Stimulated activated CD4-positive, alpha-beta T cell treated with anti-CD3 and anti-CD28 coated beads, Interleukin-2, amount 100 ng/mL, for 48 hours (primary cell): ENCODE measurements at places on chromosomes 1 and 21.

GRCh38 chr21:35810431-35810970, 249.8 kb downstream of the SETD4 start:
- no peak for DNase-seq

DNA sequence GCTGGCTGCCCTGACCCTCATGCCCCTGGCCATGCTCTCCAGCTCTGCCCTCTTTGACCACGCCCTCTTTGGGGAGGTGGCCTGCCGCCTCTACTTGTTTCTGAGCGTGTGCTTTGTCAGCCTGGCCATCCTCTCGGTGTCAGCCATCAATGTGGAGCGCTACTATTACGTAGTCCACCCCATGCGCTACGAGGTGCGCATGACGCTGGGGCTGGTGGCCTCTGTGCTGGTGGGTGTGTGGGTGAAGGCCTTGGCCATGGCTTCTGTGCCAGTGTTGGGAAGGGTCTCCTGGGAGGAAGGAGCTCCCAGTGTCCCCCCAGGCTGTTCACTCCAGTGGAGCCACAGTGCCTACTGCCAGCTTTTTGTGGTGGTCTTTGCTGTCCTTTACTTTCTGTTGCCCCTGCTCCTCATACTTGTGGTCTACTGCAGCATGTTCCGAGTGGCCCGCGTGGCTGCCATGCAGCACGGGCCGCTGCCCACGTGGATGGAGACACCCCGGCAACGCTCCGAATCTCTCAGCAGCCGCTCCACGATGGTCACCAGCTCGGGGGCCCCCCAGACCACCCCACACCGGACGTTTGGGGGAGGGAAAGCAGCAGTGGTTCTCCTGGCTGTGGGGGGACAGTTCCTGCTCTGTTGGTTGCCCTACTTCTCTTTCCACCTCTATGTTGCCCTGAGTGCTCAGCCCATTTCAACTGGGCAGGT, 3.8 kb downstream of the GPR61 start:
- DNase-seq = no peak

DNA sequence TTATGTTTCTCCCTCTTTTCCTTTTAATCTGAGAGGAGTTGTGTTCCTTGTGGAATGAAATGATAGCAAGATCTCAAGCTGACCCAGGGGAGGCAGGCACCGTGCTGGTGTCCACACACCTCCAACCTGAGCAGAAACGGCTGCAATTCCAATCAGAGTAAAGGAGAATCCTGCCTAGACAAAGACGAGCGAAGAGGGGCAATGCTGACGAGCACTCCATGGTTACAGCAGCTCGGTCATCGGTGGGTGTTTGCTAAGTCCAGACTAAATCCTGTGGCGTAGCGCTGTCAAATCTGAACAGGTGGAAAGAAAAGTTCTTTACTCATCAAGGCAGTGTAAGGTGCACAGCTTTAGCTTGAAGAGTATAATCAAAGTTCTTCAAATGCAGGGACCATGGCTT, 74.8 kb downstream of the PLD5 start:
- no peak for DNase-seq

DNA sequence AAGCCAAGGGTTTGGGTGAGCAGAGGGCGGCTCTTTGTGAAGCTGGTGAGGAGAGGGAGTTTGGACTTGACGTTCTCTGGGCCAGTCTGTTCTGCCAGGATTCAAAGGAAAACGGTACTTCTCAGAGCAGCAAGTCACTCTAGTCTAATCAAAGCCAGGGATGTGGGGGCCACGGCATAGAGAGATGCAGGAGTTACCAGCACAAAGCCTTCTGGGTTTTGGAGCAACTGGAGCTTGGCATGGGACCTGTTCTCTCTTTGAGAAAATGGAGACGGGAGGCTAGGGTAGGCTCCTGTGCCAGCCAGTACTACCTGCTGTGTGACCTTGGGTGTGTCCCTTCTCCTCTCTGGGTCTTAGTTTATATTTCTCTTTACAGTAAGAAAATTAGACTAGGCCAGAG, 2.1 kb downstream of the TXLNA start:
- DNase-seq = no peak

- DNase-seq = no peak
These were observed 1695.3 kb downstream of the BRINP3 start for GRCh38 chr1:188782220-188782841.

DNA sequence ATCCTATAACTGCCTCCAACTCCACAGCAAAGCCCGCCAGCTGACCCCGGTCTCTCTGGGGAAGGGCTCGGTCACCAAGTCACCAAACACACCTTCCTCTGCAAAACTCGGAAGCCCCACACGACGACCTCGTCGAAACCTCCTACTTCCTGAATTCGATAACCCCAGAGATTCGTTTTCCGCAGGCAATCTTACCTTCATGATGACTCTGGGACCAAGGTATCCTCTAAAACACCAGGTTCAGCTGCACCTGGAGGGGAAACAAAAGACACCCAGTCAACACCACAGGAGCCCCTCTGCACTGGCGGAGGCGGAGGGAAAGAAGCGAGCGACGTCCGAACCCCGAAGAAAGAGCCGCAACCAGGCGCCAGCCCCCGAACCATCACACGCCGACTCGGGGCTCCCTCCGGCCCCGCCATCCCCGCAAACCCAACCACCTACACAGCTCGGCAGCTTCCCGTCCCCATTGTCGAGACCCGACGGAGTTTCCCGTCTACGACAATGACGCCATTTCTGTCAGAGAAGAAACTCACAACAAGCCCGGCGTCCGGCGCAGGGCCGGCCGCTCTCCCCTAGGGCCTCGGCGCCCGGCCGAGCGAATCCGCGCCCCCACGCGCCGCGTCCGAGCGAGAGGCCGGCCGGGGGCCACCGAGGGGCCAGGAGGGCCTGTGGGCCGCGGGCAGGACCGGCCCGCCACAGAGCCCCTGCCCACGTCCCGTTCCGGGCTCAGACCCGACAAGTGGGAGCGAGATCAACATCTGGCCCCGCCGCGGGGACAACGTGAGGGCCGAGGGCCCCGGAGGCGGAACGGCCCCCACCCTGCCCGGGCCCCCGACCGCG, 1.0 kb downstream of the ARID4B start:
- DNase-seq = peak; percentile 60

DNA sequence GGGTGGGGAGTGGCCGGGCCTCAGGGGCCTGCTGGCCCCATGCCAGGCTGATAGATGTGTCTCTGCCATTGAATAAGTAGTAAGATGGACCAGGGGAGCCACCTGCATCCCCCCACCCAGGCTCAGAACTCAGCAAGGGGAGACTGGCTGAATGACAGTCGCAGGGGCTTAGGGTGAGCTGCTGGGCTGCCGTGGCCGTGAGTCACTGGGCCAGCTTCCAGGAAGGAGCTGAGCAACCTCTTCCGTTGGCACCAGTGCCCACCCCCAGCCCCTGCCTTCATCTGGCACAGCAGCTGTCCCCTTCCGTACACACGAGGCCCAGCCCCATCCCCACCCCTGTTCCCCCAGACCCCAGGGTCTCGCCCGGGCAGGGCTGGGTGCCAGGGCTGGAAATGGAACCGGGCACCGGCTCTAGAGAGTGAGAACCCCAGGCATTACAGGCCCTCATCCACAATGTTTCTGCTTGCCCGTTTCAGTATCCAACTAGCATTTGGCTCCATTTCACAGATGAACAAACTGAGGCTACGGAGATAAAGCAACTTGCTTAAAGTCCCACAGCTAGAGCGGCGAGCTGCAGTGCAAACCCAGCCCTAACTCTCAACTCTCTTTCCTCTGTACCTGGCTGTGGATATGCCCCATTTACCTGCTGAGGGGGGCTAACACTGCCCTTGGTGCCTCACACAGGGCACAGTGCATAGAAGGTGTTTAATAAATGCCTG, 10.2 kb downstream of the WNT4 start:
- no peak for DNase-seq
